Left renal pelvis (tissue), 4 donors: ENCODE measurements at places on chromosomes 2 and 18. TPM values are rescaled to one million over a fixed set of nuclear protein-coding genes. Genes with fewer than 3 reads are reported as not detected.

The DHRS9 gene
- polyA plus RNA-seq: 0.89 TPM

The ACTG2 gene
- polyA plus RNA-seq: 1.6 TPM

The ATP8B1 gene
- 29.6 TPM for polyA plus RNA-seq

The DSC1 gene
- polyA plus RNA-seq: 2.9 TPM

The KCNIP3 gene
- 10.0 TPM for polyA plus RNA-seq

The EVX2 gene
- not detected for polyA plus RNA-seq

The GREB1 gene
- polyA plus RNA-seq: 4.3 TPM

The RBKS gene
- polyA plus RNA-seq: 8.6 TPM

GRCh38 chr18:70432804-70433400 is 144.1 kb downstream of the SOCS6 start:
- DNase-seq: no peak

DNA sequence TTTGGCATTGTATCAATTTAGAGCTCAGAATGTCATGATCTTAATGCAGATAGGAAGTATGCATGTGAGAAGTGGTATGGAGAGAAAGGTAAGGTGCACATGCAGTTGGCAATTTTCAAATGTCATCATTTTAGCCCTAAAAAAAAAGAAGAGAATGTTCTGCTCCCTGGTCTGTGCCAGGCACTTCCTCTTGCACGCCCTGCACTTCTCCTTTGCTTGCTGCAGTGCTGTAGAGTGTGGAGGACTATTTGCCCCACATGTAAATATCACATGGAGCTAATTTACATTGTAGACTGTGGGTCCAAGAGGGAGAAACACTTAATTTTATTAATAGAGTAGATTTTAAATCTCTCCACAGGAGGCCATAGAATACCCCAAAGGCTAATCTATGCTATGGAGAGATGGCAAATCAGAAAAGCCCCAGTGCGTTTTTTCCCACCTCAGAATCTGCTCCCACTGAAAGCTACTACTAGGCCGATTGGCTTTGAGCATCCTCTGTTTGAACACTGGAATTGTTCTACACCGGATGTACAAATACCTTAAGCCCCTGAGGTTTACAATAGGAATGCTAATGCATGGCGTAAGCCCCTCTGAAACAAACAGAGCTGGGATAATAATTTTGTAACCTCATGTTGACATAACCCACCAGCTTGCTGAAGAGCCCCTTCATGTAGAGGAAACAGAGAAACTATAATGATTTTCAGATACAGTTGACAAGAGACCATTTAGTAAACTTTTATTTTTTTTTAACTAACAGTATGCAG is 137.2 kb upstream of the KLHL14 start:
- DNase-seq: no peak

- DNase-seq: no peak
These were observed 55.4 kb downstream of the FAM171B start for GRCh38 chr2:186749219-186749618.

DNA sequence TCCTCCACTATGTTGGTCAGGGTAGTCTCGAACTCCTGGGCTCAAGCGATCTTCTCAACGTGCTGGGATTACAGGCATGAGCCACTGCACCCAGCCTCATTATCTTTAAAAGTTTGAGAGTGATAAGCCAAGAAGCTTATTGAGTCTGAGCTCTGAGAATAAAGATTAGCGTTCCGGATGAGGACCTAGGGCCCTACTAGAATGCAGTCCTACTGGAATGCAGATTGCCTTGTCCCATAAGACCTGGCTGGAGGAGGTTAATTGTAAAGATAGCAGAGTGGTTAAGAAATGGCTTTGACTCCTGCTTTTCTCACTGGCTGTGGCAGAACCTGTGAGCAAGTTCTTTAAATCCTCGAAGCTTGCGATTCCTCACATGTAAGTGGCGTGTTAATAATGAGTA is 4.0 kb downstream of the VWA3B start:
- DNase-seq: no peak

GRCh38 chr2:66084948-66085590 is 349.9 kb upstream of the MEIS1 start:
- DNase-seq: no peak

DNA sequence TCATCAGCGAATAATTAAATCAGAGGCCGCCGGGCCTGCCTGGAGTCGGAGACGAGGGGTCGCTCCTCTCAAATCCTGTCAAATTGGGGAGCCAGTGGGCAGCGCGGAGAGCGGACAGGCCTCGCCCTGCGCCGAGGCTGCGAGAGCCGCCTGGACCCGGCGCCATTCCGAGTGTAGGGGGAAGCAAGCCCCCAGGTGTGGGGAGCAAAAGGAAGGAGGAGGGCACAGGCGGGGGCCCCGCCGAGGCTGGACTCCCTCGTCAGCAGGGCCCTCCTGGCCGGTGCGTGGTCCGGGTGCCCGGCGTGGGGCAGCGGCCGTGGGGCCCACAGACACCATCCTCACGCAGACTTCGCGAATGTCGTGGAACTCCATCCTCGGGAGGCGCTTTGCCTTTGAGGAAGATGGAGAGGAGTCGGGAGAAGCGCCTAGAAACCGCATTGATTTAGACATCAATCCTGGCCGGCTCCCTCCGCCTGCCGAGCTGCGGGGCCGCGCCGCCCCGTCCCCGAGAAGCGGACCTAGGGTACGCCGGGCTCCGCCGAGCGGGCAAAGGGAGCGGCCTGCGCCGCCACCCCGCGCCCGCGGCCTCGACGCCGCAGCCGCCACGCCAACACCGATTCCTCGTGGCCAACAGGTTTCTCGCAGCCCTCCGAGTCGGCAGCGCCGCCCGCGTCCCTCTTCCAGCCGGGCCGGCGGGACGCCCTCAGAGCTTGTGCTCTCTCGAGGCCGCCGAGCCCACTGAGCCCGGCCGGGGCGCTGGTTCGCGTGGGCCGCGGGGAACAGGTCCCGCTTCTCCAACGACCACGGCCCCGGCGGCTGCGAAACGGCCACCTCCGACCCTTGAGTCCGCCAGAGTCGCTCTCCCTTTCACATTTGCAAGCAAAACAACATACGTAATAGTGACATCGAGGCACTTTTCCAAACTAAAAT is 6.7 kb upstream of the ONECUT2 start:
- no peak for DNase-seq

- no peak for DNase-seq
These were observed 9.8 kb upstream of the ERBB4 start for GRCh38 chr2:212548455-212548819.

- DNase-seq: no peak
These were observed 102.6 kb downstream of the DGKD start for GRCh38 chr2:233456934-233457333.

DNA sequence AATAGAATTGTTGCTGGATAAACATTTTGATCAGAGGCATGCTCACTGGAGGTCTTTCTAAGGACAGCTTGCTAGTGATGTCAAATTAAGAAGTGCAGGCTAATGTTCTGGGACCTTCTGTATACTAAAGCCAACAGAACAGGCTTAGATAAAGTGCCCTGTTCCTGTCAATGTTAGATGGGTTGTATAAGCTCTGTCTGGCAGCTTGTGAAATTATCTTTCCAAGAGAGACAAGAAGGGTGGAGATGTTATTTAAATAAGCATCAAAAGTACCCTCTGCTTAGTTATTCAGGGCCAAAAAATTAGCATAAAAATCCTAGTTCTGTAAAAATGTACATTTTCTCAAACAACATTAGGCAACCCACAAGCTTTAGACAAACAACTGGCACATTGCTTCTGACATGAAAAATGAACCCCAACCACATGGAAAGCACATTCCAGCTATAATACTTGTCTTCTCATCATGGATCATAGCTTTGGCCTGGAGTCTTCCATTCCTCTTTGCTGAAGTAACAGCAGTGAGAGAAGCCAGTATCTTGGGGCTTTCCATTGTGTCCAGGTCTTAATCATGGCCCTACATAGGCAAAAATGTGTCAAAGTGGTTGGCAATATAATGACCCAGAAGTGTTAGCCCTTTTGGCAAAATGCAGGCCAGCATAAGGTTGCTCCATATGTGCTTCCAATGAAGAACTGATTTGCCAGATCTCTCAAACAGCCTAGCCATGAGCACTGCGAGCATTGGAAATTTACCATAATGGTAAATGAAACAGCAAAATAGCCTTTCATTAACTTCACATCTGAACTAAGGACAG is 478.1 kb upstream of the ZNF804A start:
- DNase-seq: no peak

- no peak for DNase-seq
These were observed 121.2 kb downstream of the TXNL1 start for GRCh38 chr18:56517196-56517595.

- no peak for DNase-seq
These were observed 181.3 kb upstream of the SIX2 start for GRCh38 chr2:45190481-45190942.

DNA sequence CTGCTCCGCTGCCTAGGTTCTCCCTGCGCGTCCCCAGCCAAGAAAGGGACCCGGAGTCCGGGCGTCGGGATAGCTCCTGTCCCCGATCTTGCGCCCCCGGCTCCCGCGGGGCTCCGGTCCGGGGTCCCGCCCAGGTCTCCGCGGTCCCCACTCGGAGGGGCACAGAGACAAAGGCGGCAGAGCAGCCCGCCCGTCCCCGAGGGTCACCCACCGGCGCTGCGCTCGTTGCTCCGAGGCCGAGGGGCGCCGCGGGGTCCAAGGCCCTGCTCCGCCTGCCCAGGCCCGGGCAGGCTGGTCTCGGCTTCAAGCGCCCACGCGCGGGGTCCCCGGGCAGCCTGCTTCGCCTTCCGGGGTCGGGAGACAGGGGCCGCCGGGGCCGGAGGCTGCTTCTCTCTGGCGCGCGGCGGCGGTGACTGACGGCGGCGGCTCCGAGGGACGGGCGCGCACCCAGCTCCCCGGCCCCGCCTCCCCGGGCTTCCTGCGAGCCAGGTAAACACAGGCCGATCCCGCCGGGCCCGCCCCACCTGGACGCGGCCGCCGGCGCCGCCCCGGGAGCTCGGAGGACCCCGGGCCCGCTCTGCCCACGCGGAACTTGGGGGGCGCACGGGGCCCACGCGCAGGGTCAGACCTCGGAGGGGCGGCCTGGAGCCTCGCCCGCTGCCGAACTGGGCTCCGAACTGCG is at the start of gene MBP:
TSS of gene MBP (minus strand) at position 415 of the 682 bp plus-strand sequence. CDS start 27,522 bp downstream, outside the sequence.
- DNase-seq: no peak

DNA sequence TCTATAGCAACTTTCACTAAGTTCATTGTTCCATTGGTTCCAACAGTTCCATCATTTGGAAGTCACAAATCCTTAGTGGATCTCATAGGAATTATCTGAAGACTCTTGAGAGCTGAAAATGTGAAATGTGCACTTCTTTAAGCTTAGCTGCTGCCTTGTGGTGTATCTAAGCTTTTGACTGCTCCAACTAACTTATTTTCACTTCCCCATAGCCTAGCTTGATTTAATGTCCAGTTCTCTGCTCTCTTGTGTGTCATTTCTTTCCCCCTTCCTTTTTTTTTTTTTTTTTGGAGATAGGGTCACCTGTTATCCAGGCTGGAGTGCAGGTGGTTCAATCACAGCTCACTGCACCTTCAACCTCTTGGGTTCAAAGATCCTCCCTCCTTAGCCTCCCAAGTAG is 34.9 kb upstream of the CD302 start:
- no peak for DNase-seq

DNA sequence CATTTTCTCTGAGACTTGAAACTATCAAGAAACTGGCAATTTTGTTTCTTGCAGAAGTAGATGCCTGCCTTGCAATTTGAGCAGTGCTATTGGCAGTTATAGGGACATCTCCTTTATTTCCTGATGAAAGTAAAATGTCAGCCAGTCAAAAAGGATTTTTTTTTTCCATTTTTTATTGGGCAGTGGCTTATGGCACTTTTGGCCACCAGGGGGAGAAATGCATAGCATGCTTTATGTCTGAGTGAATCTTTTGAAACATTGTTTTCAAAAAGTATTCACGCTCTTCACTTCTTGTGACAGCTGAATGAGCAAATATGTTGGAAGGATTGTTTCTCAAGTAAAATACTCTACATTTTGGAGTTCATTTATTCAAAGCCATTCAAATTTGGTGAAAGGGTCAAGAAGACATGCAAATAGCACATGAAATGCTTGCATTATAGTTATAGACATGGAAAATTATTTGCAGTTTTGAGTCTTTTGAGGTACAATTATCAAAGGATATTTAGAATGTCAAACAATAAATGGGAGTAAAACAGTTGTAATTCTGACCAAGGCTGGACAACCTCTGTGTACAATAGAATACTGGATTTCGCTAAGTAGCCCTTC is 491.0 kb downstream of the CDH2 start:
- no peak for DNase-seq

- no peak for DNase-seq
These were observed 2.7 kb downstream of the LAPTM4A start for GRCh38 chr2:20048488-20049448.

DNA sequence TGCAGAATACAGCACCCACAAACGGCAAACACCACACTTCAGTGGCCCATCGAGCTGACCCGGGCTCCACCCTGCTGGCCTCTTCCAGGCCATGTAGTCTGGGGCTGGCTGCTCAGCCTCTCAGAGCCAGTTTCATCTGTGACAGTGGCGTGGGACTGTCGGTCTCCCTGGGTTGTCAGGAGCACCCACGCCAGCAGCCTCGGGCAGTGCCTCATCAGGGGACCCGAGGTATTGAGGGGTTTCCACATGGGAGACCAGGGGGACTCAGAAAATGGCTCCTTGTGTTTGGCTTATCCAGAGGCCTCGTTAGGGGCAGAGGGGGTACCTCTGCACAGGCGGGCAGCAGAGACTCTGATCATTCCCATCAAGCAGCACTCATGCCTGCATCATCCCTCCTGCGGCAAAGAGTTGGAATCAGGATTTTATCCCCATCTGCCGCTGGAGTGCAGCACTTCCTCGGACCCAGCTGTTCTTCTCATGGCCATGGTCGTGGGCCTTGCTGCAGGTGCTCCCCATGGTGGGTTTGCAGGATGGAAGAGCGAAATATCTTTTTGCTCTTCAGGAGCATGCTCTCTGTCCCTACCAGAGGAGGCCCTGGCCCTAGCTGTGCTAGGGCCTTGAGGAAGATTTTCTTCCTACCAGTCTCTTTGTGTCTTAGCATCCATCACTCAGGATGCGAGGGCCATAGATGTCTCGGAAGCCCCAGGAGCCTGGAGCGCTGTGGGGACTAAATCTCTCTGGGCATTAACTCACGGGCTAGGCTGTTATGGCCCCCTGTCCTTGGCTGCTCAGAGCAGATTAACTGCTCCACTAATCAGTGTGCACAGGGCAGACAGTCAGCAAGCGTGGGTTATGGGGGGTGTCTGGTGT is 100.8 kb downstream of the CLIP4 start:
- DNase-seq: no peak

DNA sequence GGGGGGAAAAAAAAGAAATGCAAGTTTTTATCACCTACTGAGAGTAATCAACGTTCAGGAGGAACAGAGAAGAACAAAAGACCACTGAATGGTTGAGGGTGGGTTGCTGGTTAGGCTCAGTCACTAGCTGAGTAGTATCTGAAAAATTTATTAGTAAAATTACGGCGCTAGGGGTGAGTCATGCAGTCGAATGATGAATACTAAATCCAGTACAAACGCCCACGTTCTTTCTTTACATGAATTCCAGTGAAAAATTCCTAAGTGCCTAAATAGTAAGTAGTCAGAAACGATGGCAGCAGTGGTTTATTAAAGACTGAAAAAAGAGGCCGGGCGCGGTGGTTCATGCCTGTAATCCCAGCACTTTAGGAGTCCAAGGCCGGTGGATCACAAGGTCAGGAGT is 52.0 kb downstream of the TEKT4 start:
- DNase-seq: no peak

DNA sequence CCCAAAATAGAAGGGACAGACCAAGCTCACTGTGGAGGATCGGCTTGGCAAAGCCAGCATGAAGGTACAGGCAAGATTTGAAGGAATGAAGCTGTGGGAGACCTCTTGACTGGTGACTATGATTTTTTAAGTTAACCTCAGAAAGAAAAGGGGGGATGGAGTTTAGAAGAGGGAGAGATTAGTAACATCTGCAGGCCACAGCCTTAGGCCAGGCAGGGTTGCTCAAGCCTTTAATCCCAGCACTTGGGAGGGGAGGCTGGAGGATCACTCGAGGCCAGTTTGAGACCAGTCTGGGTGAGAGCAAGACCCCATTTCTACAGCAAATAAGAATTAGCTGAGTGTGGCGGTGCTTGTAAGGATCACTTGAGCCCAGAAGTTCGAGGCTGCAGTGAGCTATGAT is 46.6 kb downstream of the ZNF532 start:
- no peak for DNase-seq
